ENCODE measurements at places on chromosomes 2 and 18. TPM values are rescaled to one million over a fixed set of nuclear protein-coding genes. Genes with fewer than 3 reads are reported as not detected.

DNA sequence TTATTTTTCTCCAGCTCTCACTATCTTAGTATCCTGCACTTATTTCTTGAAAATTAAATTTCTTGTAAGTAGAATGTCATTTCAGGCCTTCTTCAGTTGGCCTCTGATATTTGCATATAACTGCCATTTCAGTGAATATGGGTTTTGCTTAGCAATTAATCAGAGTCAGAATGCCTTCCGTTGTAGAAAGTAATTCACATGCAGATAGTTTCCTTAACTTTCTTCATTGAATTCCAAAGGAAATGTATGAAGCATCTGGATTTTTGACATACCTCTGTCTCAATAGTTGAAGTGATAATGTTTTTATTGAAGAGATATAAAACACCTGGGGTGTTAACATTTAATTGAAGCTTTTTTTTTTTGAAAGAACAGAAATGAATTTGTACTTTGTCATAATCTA is 914.1 kb upstream of the NXPH2 start:
- no peak for DNase-seq

- peak; percentile 6 for DNase-seq
These were observed 269.4 kb upstream of the CHAC2 start for GRCh38 chr2:53498210-53498609.

The AP1S3 gene
- total RNA-seq: 8.4 TPM

- DNase-seq: no peak
These were observed 47.3 kb upstream of the ATP6V1B1 start for GRCh38 chr2:70888366-70888922.

GRCh38 chr2:66789741-66790140 is 354.8 kb downstream of the MEIS1 start:
- DNase-seq: no peak

The REG1B gene
- total RNA-seq: not detected

DNA sequence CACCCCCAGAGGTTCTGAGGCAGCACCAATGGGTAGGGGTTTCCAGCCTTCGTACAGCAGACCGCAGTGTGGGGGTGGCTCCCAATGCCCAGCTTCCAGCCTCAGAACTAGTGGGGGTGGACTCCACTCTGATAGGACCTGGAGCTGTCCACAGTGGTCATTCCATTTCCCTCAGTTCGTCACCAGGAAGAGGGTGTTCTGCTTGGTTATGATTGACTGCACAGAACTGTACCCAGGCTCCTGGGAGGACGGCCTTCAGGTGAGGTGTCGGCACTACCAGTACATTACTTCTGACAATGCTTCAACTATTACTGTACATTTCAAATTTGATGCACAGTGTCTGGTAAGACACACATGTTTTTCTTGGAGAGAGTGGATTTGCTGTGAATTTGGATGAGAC is 150.3 kb upstream of the CAPN13 start:
- DNase-seq: no peak

The PRKAG3 gene
- not detected for total RNA-seq

The CXCR4 gene
- not detected for total RNA-seq

DNA sequence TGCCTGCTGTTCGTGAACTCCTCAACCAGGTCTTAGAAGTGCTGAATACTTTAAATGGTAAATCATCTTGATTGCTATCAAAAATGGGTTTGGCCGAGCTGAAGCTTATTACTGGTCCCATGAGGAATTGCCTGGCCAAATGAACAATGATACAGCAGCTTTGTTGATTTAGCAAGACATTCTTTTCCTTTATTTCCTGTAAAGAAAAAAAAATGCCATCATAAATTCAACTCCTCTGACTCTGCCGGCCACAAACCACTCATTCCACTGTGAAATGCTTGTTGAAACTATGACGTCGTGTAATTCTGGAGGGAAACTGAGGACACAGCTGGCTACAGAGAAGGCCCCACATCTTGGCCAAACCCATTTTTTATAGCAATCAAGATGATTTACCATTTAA is 74.2 kb upstream of the ID2 start:
- DNase-seq: no peak

The EDAR gene
- not detected for total RNA-seq

DNA sequence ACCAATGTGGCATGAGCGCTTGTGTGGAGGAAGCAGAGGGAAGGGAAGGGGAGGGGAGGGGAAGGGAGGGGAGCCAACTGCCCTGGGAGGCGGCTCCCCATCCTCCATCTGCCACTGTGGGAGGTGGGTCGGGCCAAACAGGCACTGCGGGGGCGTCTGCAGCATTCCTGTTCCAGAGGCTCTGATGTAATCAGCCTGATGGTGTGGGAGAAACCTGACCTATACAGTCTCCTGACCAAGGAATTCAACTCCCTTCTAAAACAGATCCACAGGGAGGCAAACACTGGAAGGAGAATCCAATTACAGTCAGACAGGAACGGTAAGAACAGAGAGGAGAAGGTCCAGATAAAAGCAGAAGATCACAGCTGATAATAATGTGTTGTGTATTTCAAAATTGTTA is 88.8 kb downstream of the CD8B2 start:
- DNase-seq: no peak

GRCh38 chr2:194696690-194697089 is 960.3 kb upstream of the SLC39A10 start:
- DNase-seq: no peak

DNA sequence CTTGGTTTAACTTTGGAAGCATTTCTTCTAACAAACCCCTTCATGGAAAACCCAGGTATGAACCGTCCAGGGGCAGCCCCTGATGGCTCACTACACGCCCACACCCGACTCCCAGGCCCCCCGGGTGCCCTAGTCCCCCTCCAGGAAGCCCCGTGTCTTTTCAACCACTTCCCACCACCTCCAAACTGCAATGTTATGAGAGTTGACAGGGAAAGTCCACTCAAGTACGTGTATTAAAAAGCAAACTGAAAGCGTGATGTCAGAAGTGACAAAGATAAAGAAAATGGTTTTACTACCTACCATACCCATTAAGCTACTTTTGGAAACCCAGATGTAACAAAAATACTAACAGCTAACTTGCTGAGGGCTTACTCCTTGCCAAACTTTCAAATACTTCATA is 51.5 kb downstream of the L3MBTL4 start:
- DNase-seq: no peak

GRCh38 chr18:59988098-59988706 is 88.4 kb downstream of the PMAIP1 start:
- DNase-seq: peak; percentile 35

- DNase-seq: no peak
These were observed 294.6 kb downstream of the RDH14 start for GRCh38 chr2:18265614-18266586.

- DNase-seq: no peak
These were observed 15.7 kb downstream of the C1QL2 start for GRCh38 chr2:119142824-119143223.

The OSBPL6 gene
- total RNA-seq: 11.9 TPM

GRCh38 chr18:79283929-79284328 is 111.8 kb upstream of the NFATC1 start:
- no peak for DNase-seq

DNA sequence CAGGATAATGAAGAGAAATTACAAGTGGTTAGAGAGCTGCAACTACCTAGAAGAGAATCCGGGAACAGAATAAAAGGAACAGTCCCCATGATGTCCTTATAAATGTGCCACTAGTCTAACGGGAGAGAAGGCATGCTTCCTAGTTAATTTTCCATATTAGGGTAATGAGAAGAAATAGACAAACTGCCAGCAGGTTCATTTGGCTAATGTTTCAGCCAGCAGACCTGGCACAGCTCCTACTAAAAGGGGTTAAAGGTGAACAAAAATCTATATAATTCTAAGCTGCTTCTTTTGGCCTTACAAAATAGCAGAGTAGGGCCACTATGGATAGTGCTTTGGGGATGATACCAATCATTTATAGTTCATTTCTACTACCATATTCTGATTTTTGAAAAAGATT is 845.3 kb upstream of the GCFC2 start:
- DNase-seq: no peak

The G6PC2 gene
- total RNA-seq: not detected

- no peak for DNase-seq
These were observed 69.4 kb downstream of the CHRNA1 start for GRCh38 chr2:174694920-174695319.

- DNase-seq: no peak
These were observed 12.5 kb downstream of the CTDP1 start for GRCh38 chr18:79692056-79692455.

GRCh38 chr2:231415029-231415428 is 19.5 kb downstream of the B3GNT7 start:
- no peak for DNase-seq

The CCDC68 gene
- total RNA-seq: 64.8 TPM

The SPP2 gene
- total RNA-seq: not detected

DNA sequence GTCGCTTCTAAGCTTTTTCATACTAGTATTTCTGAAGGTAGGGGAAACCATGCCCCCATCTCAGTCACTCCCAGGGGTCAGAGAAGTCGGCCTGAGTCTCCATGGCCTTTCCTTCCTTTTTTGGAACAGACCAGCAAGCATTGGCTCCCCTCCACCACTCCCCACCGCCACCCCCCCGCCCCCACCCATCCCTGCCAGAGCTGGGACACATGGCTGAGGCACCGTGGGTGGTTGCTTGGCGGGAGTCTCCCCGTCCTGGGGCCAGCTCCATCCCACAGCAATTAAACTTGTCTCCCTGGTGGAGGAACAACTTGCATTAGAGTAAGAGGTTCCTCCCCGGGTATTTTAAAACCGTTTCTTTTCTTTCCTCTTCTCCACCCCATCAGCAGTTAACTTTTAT is 100.8 kb upstream of the TFPI start:
- no peak for DNase-seq

DNA sequence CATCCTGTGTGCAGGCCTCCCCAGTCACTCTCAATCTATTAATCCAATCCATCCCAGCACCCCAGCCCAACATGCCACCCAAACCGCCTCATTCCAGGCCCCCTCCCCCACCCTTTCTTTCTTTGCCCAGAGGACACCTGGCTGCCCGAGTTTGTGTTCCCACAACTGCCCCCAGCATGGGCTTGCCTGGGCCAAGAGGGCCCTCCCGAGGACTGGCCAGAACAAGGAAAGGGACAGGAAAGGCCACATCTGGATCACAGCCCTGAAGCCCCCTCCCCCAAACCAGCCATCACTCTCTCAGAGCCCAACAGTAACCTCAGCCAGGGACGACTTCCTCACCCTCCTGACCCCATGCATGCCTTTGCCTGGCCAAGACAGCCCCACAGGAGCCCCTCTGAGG is 1.2 kb downstream of the TNS1 start:
- DNase-seq: no peak

The RBM44 gene
- total RNA-seq: 0.20 TPM

The POTEI gene
- total RNA-seq: not detected

GRCh38 chr2:26605195-26605998 is 35.8 kb downstream of the CIB4 start:
- peak; percentile 67 for DNase-seq

GRCh38 chr2:37189452-37190153 is 1.1 kb upstream of the SULT6B1 start:
- DNase-seq: peak; percentile 88

DNA sequence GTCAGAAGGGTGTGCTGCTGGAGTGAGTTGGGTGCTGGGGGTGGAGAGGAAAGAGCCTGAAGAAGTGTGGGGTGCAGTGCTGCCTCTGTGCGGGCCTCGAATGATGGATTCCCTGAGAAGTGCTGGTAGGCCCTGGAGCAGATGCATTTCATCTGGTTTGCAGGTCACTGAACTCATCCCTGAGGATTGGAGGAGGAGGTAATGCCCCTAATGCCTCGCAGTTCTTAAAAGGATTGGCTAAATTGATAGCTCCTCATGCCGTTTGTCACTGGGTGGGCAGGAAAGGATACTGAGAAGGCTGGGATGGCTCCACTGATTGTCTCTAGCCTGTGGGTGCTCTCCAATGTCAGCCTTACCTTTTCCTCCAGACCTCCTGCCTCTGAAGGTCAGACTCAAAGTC is 74.1 kb downstream of the CTIF start:
- no peak for DNase-seq

- no peak for DNase-seq
These were observed 371.9 kb downstream of the NBAS start for GRCh38 chr2:15189216-15189615.

DNA sequence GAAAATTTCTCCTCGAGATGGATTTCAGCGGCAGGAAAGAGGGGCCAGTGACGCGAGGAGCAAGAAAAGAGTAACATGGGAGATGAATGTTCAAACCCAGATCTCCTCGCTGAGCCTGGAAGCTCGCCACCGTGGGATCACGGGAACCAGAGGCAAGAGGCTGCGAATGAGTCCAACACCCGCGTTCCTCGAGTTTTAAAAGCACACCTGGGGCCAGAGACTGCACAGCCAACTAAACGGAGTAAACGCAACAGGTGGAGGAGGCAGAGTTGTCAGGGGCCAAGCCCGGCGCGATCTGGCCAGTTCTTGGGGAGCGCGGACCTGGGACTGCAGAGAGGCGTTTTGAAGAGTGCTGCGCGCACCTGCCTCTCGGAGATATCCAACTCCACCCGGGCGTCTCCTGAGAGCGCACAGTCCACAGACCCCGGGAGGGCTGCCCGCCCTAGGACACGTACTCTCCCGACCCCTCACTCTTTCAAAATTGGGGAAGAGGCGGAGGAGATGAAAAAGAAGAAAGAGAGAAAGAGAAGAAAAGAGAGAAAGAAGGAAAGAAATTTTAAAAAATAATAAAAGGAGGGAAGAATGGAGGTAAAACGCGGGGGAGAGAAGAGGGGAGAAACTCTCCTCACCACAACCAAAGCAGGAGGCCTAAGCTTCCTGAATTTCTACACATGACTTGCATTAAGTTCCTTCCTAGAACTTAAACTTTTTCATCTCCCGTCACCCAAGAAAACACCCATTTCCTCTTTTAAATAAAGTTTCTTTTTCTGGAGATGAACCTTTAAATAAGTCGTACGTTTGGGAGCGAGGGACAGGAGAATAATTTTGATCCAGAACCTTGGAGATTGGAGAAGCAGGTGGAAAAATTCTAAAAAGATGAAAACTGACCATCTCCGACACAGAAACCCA is 5.3 kb upstream of the PAX3 start:
- no peak for DNase-seq

DNA sequence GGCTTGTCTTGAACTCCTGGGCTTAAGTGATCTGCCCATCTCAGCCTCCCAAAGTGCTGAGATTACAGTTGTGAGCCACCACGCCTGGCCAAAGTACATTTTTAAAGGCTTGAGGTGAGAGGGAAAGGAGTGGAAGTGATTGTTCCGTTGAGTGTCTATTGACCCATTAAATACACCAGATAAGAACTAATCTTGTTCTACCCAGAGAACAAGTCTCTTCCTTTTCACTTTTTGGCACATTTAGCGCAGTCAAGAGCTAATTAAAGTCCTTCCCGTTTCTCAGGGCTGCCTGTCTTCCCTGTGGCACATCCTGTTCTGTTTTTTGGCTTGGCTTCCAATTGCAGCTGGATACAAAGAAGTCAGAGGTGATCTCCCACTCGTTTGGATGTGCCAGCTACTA is 172.3 kb downstream of the ALPK2 start:
- no peak for DNase-seq

The ANKRD53 gene
- total RNA-seq: not detected

- DNase-seq: no peak
These were observed 6.8 kb upstream of the COX7A2L start for GRCh38 chr2:42367835-42368234.
